Stimulated activated CD8-positive, alpha-beta memory T cell treated with anti-CD3 and anti-CD28 coated beads, Interleukin-2, amount 100 ng/mL, for 48 hours (primary cell): ENCODE measurements at places on chromosomes 2 and 18.

GRCh38 chr18:48928787-48929186 lies 22.0 kb downstream of the SMAD7 start:
- DNase-seq, result peak; percentile 60

GRCh38 chr2:85441864-85442263 lies 23.4 kb downstream of the SH2D6 start:
- no peak for DNase-seq

DNA sequence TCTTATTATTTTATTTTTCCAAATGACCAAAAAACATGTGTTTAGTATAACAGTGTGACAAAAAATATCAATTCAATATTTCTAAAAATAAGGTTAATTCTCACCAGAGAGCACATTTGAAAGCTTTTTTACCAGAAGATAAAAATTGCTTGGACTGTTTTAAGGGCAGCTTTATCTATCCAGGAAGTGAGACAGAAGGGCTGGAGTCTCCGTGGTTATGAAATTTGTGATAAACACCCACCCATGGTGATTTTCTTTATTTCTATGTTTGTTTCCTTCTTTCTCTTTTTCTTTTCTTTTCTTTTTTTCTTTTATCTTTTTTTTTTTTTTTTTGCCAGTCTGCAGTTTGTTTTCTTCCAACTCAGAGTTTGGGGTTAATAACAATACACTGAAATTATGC lies 298.5 kb downstream of the PIEZO2 start:
- no peak for DNase-seq

GRCh38 chr2:134590679-134591078 lies 128.1 kb downstream of the TMEM163 start:
- no peak for DNase-seq

DNA sequence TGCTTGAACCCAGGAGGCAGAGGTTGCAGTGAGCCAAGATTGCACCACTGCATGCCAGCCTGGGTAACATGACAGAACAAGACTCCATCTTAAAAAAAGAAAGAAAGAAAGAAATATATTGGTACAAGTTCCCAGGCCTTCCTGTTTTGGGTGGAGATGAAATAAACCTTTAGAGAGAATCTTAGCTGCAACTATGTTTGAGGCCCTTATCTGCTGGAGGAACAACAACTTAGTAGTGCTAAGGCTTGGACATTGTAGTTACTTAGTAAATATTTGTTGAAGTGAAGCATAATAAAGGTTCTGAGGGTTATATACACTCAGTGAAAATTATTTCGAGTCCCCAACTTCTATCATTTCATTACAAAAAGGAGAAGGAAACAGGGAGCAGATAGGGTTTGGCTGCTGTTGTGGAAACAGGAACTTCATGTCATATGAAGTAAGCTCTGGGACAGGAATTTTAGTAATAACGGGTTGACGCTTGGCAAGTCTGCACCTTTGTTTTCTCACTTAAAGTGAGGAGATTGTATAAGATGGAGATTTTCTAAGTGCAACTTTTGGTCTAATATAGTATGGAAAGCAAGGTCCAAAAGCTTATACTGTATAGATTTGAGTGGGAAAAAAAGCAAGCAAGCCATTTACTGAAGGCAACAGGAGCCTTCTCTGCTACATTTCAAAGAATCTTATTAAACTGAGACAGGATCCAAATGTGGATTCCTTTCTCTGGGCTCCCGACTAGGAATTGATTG lies 40.0 kb upstream of the AGPS start:
- no peak for DNase-seq

DNA sequence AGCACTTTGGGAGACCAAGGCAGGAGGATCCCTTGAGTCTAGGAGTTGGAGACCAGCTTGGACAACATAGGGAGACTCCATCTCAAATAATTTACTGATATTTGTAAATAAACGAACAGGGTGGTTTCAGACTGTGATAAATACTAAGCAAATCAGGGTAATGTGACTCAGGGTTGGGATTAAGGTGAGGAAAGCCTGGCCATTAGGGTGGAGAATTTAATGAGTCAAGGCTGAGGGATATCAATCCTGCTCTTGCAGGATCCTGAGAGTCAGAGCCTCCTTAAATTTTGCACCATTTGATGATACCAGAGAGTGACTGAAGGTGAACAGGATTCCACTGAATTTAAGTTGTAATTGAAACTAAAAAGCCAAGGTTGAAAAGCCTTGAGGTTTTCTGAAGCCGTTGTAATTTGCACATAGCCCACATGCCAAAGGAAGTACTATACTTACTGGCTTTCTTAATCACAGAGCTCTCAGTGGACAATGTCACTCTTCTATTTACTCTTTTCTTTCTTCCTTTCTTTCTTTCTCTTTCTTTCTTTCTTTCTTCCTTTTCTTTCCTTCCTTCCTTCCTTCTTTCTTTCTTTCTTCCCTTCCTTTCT lies 28.6 kb upstream of the AP1S3 start:
- DNase-seq, result no peak

- DNase-seq, result no peak
These were observed 33.5 kb downstream of the IMPA2 start for GRCh38 chr18:12014521-12015415.

DNA sequence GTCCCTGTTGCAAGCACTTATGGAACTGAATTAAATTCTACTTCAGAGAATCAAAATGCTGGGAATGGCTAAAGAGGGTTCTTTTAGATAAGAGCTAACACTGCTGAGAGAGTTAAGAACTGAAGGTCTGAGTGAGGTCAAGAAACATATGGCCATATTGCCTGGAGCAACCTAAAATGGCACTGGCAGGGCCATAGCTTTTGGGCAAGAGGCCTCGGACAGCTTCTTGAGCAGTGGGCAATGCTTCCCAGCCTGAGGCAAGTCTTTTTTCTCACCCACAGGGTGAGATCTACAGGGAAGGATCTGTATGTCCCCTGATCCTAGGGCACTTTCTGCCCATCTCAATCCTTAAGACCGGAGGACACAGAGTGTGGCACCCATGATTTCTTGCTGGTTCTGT lies 244.6 kb upstream of the NT5C1B start:
- DNase-seq, result no peak

GRCh38 chr2:10410001-10410822 lies 37.9 kb downstream of the ODC1 start:
- no peak for DNase-seq

- no peak for DNase-seq
These were observed 110.3 kb downstream of the PDCL3 start for GRCh38 chr2:100673115-100673514.

GRCh38 chr2:16666449-16666801 lies 791 bp upstream of the CYRIA start:
- DNase-seq, result no peak

- DNase-seq, result no peak
These were observed 269.8 kb downstream of the GLI2 start for GRCh38 chr2:121005453-121005852.
